H1 (cell line): ENCODE measurements at places on chromosomes 6 and 20. TPM values are rescaled to one million over a fixed set of nuclear protein-coding genes. Genes with fewer than 3 reads are reported as not detected.

DNA sequence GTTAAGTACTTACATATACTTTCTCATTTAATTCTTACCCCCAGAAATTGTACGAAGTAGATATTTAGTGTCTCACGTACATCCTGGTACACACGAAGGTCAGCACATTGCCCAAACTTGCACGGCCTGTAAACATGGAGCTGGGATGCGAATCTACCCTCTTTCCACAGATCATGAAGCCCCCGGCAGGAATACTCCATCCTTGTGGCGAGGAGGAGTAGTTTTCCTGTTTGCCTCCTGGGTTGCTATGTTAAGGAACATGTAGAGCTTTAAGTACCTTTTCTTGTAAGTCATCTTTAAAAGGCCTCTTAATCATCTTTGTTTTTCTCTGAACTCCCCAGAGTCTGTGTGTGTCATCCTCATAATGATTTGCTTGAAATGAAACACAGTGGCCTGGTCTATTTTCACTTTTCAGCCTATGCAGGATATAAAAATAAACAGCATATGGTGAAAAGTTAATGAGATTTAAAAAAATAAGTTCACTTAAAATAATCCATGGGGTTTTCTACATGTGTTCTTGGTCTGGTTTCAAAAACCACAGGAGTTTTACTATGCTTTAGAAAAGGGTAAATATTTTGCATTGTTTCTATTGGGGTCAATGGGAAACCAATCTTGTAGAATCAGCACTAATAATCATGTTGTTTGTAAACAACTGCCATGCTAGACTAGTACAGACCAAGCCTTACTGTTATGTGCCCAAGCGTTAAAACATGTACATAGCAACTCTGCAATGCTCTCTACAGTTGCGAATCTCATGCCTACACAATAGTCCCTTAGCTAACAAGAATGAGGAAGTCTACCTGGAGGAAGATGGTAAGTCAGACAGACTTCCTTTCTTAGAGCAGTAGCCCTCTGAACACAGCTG, 9.3 kb upstream of the ARID1B start:
- no peaks in the 10 kb centered on the region; the same call in none of the 2 replicates for H3K4me1 ChIP-seq
- H3K27me3 ChIP-seq, result no peaks in the 10 kb centered on the region
- no peak overlapping the region for H3K4me3 ChIP-seq
- no peak overlapping the region for H3K27ac ChIP-seq

- no peaks in the 10 kb centered on the region for H3K36me3 ChIP-seq
- H3K27ac ChIP-seq, result no peak overlapping the region
- H3K4me1 ChIP-seq, result peaks cover 6% of the 10 kb centered on the region
- H3K27me3 ChIP-seq, result no peaks in the 10 kb centered on the region
- H3K4me3 ChIP-seq, result no peak overlapping the region
These were observed 135.5 kb upstream of the PLCB4 start for GRCh38 chr20:8933381-8933807.

- no peaks in the 10 kb centered on the region; the same call in 1 of the 2 replicates for H3K36me3 ChIP-seq
- H3K4me3 ChIP-seq, result no peak overlapping the region
- no peak for DNase-seq
- 0 out of 2 replicates have a peak, but pooled peaks cover 3% of the 10 kb centered on the region for H3K27me3 ChIP-seq
- no peak overlapping the region for H3K27ac ChIP-seq
These were observed 18.9 kb downstream of the PERP start for GRCh38 chr6:138088326-138088762.

DNA sequence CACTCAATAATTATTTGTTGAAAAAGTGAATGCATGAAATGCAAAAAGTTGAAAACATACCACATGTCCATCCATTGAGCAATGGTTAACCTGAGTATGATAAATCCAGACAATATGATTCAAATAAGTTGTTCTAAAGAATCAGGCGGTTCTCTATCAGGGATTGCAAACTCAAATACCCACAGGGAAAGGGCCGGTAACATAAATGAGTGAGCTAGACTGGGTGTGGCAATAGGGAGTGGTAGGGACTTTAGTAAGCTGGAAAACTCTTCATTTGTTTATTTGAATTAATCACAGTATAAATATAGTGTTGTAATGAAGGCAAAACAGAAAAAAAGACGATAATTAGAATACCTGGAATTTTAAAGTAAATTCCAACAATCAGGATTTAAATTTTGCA, 106.3 kb downstream of the BCAS1 start:
- no peak overlapping the region for H3K4me3 ChIP-seq
- H3K27ac ChIP-seq, result no peak overlapping the region
- no peaks in the 10 kb centered on the region for H3K27me3 ChIP-seq
- no peaks in the 10 kb centered on the region for H3K4me1 ChIP-seq
- no peak for DNase-seq

DNA sequence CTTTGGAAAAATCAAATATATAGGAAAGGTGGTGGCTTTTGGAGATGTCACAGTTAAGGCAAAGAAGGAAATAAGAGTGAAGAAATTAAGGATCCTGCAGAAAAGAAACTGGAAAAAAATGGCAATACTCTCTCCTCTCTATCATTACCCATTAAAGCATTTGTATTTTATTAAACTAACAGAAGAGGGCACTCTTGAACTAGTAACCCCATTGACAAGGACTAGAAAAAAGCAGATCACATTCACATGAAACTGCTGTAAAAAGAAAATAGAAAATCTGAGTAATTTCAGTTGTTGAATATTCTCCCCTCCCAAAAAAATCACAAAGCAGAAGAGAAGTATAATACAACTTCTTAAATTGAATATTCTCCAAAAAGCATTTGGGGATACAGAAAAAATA, 104.1 kb upstream of the SLC35B3 start:
- no peak overlapping the region for H3K4me3 ChIP-seq
- H3K4me1 ChIP-seq, result no peaks in the 10 kb centered on the region
- DNase-seq, result no peak
- H3K27ac ChIP-seq, result no peak overlapping the region
- H3K36me3 ChIP-seq, result no peaks in the 10 kb centered on the region

DNA sequence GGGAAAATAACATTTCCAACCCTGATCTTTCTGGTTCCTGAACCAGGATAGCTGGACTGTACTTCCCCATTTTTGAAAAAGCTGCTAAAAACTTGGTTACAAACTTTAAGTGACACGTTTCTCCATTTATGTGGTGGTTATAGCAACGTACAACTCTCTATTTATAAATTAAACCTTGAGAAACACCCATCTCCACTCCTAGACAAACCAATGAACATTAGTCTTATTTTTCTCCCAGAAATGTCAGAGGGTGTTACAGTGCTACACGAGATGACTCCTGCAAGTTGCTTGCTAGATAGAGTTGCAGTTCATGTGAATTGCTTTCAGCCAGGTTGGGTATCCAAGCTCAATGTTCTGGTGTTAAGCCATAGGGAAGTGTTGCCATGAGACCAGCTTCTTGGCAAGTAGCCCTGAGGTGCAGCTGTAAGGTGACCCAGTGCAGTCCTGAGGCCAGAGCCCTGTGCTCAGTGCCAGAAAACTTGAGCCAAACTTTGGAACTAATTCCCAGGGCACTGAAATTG, 51.3 kb upstream of the REV3L start:
- DNase-seq, result no peak
- H3K4me3 ChIP-seq, result no peak overlapping the region
- no peaks in the 10 kb centered on the region; the same call in 1 of the 2 replicates for H3K4me1 ChIP-seq

DNA sequence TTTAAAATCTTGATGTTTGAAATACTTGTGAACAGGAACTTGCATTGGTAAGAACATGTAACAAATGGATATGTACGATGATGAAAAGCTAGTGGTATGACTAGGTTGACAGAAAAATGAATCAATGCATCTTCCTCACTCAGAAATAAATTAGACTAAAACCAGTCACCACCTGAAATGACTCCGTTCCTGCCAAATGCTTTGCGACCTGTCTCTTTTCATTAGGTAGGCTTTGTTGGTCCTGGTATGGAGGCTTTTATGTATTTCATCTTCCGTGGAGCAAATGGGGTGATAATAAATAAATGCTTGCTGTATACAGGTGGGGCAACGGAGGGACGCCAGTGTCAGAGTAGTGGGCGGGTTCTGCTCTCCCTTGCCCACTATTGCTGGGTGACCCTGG, 17.1 kb upstream of the ULBP3 start:
- H3K4me1 ChIP-seq, result peaks cover 3% of the 10 kb centered on the region; the same call in 1 of the 2 replicates
- no peak overlapping the region for H3K4me3 ChIP-seq
- H3K27ac ChIP-seq, result no peak overlapping the region
- H3K27me3 ChIP-seq, result no peaks in the 10 kb centered on the region
- DNase-seq, result no peak
- no peaks in the 10 kb centered on the region for H3K36me3 ChIP-seq

DNA sequence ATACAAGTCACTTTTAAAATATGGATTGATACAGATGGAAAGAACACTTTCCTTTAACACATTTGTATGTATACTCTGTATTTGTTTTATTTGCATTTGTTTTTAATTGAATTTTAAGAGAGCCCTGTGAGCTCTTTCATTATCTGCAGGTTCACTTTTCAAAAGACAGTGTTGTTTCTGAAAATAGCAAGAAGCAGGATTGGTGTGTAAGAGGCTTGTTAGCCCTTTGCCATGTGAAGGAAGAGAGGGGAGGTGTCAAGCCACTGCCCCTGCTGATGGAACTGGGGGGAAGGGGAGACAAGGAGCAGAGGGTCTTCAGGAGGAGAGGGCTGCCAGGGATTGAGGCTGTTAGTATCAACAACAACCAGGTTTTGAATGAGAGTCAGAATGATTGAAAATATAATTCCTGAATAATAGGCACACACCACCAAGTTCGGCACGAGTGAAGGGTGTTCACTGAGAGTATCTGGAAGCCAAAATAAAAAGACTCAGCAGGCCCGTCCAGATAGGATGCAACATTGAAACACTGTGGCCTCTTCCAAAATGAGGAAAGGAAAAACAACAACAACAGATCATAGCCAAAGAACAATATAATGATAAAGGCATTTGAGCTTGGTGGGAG, 12.6 kb upstream of the PBOV1 start:
- H3K4me1 ChIP-seq, result no peaks in the 10 kb centered on the region; the same call in 1 of the 2 replicates
- no peak overlapping the region for H3K27ac ChIP-seq
- no peak for DNase-seq

GRCh38 chr6:3643921-3644738, 107.4 kb downstream of the PXDC1 start:
- H3K27ac ChIP-seq, result no peak overlapping the region
- peak; percentile 41 for DNase-seq
- no peaks in the 10 kb centered on the region for H3K4me1 ChIP-seq
- H3K27me3 ChIP-seq, result no peaks in the 10 kb centered on the region

- H3K27ac ChIP-seq, result no peak overlapping the region
- DNase-seq, result no peak
These were observed 21.1 kb downstream of the CHMP4B start for GRCh38 chr20:33832103-33832804.

DNA sequence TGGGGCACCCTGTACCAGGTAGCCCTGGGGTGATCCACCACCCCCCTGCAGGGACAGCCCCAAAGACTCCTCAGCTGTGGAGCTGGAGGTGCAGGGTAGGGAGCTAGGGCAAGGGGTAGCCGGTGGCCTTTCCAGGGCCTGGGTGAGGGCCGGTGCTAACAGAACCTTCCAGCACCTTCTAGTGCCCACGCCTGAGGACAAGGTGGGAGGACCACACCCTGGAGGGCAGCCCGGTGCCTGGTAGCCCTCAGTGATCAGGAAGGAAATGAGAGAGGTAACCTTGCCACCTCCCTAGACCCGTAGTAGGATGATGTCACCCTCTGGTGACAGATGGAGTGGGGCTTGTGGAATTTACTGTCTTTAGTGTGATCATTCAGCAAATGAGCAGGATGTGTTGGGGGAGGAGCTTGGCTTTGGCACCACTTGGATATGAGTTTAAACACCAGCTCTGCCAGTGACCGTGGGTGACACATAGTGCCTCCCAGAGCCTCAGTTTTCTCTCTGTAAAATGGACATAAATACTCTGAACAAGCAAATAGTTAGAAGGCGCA, 187.7 kb downstream of the NFATC2 start:
- H3K36me3 ChIP-seq, result no peaks in the 10 kb centered on the region
- DNase-seq, result no peak
- no peaks in the 10 kb centered on the region for H3K27me3 ChIP-seq
- H3K4me1 ChIP-seq, result no peaks in the 10 kb centered on the region
- no peak overlapping the region for H3K4me3 ChIP-seq

GRCh38 chr6:32166411-32167061, 2.1 kb downstream of the EGFL8 start:
- DNase-seq, result peak; percentile 61
- peak overlapping the region; percentile 33; the same call in 1 of the 2 replicates for H3K27ac ChIP-seq
- H3K27me3 ChIP-seq, result no peaks in the 10 kb centered on the region
- peaks cover 4% of the 10 kb centered on the region for H3K36me3 ChIP-seq

Gene GGTLC1
- total RNA-seq, result not detected in 2 replicates

Gene GJA10
- not detected in 2 replicates for total RNA-seq

GRCh38 chr20:51768759-51769517, 748 bp upstream of the ATP9A start:
- DNase-seq, result no peak
- no peaks in the 10 kb centered on the region for H3K36me3 ChIP-seq
- H3K4me1 ChIP-seq, result no peaks in the 10 kb centered on the region; the same call in 1 of the 2 replicates

DNA sequence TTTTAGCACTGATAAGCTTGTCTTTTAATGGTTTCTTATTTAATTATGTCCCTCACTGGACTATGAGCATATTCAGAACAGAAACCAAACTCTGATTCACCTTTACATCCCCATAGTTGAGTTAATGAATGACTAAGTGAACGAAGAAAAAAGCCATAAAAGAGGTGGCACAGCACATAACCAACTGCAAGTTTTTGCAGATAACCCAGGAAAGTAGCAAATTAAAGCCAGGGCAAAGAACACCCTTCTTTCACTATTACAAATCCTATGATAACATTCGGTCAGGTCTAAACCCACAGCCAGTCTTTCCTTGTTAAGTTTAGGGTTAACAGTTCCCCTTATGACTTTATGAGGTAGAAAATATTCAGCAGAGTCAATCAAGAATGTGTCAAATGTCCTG, 102.7 kb downstream of the RIN2 start:
- no peaks in the 10 kb centered on the region for H3K36me3 ChIP-seq
- DNase-seq, result no peak
- no peaks in the 10 kb centered on the region for H3K27me3 ChIP-seq

GRCh38 chr6:18829272-18829870, 442.2 kb downstream of the RNF144B start:
- no peaks in the 10 kb centered on the region for H3K36me3 ChIP-seq
- H3K27ac ChIP-seq, result no peak overlapping the region
- no peaks in the 10 kb centered on the region for H3K4me1 ChIP-seq
- no peaks in the 10 kb centered on the region for H3K27me3 ChIP-seq
- H3K4me3 ChIP-seq, result no peak overlapping the region

Gene KCNK16
- total RNA-seq, result not detected in 2 replicates

- H3K4me1 ChIP-seq, result peaks cover 19% of the 10 kb centered on the region
- peaks cover 5% of the 10 kb centered on the region for H3K27me3 ChIP-seq
- no peak overlapping the region for H3K27ac ChIP-seq
These were observed 683 bp upstream of the C20orf204 start for GRCh38 chr20:64035066-64035932.

Gene RIPPLY2
- 0.74 and 1.9 TPM in 2 replicates for total RNA-seq

Gene TPX2
- total RNA-seq, result 122 and 125 TPM in 2 replicates

- no peak overlapping the region; the same call in 1 of the 2 replicates for H3K27ac ChIP-seq
- peaks cover 2% of the 10 kb centered on the region for H3K4me1 ChIP-seq
- peak overlapping the region; percentile 85 for H3K4me3 ChIP-seq
- no peaks in the 10 kb centered on the region for H3K27me3 ChIP-seq
These were observed 680 bp downstream of the PDRG1 start for GRCh38 chr20:31951203-31951529.
